Activated CD4-positive, alpha-beta T cell treated with anti-CD3 and anti-CD28 coated beads, Interleukin-2, amount 10 ng/mL, durations not matched to agents 24 days and 14 days (primary cell): ENCODE measurements at places on chromosomes 5 and 9. TPM values are rescaled to one million over a fixed set of nuclear protein-coding genes. Genes with fewer than 3 reads are reported as not detected.

DNA sequence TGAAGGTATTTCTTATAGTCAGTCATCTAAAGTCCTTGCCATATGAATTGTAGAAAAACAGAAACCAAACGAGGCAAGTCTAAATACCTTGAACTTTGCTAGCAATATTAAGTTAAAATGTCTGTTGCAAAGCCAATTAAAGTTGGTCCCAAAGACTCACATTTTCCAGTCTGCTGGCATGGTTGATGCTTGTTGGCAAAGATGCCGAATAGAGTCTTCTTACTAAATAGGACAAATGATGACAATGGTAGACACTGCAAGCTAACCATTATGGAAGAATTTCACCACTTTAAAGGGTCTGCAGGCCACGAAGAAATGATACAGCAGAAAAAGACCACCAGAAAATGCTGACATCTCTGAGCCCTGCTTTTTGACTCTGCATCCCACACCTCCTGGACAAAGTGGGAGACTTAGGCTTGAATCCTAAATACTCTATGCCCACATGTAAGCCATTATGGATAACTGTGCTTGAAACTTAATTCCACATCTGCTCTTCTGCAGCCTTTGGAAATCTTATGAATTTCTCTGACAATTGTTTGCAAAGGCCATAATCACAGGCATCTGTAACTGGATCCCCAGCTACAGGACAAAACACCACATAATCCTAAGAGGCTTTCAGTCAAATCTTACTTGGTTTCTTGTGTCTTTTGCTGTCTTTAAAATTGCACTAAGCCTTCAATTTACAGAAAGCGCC lies 61.3 kb downstream of the LHFPL2 start:
- H3K27me3 ChIP-seq, result peaks cover 6% of the 10 kb centered on the region
- no peaks in the 10 kb centered on the region for H3K4me1 ChIP-seq
- no peak overlapping the region for H3K4me3 ChIP-seq
- DNase-seq, result no peak
- no peak overlapping the region for H3K27ac ChIP-seq

- H3K4me3 ChIP-seq, result no peak overlapping the region
- DNase-seq, result no peak
- no peaks in the 10 kb centered on the region for H3K36me3 ChIP-seq
- H3K27ac ChIP-seq, result no peak overlapping the region
- no peaks in the 10 kb centered on the region for H3K27me3 ChIP-seq
Observed at GRCh38 chr9:78567693-78568092, 270.8 kb downstream of the PSAT1 start.

GRCh38 chr5:147887026-147887627 lies 8.6 kb downstream of the SCGB3A2 start:
- no peak overlapping the region for H3K4me3 ChIP-seq
- DNase-seq, result no peak

- peaks cover 22% of the 10 kb centered on the region for H3K4me1 ChIP-seq
- H3K27me3 ChIP-seq, result peaks cover 19% of the 10 kb centered on the region
- H3K36me3 ChIP-seq, result no peaks in the 10 kb centered on the region
- H3K4me3 ChIP-seq, result no peak overlapping the region
Observed at GRCh38 chr5:91266184-91266705, 116.9 kb downstream of the ARRDC3 start.

GRCh38 chr9:91760906-91761305 lies 189.1 kb downstream of the ROR2 start:
- no peaks in the 10 kb centered on the region for H3K36me3 ChIP-seq
- no peaks in the 10 kb centered on the region for H3K4me1 ChIP-seq
- peaks cover 30% of the 10 kb centered on the region for H3K27me3 ChIP-seq
- no peak overlapping the region for H3K4me3 ChIP-seq
- no peak for DNase-seq

GRCh38 chr9:33223696-33224095 lies 16.3 kb upstream of the SPINK4 start:
- no peaks in the 10 kb centered on the region for H3K36me3 ChIP-seq
- peaks cover 4% of the 10 kb centered on the region for H3K27me3 ChIP-seq
- no peak for DNase-seq
- H3K4me3 ChIP-seq, result no peak overlapping the region

DNA sequence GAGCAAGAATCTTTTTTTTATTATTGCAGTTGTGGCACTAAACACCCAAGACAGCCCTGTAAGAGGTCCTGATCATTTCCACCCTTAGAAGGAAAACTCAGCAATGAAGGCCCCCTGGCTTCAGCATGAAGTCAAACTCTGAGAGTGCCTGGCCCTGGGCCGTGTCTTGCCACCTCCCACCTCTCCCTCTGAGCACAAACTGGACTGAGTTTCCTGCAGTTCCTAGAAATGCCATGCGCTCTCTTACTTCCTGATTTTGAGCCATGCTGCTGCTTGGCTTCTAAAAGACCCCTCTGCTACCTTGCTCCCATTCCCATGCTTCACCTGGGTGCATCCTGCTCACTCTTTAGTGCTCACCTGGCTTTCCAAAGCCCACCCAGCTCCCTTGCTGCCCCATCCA lies 140.4 kb upstream of the KLF9 start:
- DNase-seq, result no peak
- H3K27me3 ChIP-seq, result no peaks in the 10 kb centered on the region
- H3K4me1 ChIP-seq, result peaks cover 29% of the 10 kb centered on the region
- H3K36me3 ChIP-seq, result no peaks in the 10 kb centered on the region

DNA sequence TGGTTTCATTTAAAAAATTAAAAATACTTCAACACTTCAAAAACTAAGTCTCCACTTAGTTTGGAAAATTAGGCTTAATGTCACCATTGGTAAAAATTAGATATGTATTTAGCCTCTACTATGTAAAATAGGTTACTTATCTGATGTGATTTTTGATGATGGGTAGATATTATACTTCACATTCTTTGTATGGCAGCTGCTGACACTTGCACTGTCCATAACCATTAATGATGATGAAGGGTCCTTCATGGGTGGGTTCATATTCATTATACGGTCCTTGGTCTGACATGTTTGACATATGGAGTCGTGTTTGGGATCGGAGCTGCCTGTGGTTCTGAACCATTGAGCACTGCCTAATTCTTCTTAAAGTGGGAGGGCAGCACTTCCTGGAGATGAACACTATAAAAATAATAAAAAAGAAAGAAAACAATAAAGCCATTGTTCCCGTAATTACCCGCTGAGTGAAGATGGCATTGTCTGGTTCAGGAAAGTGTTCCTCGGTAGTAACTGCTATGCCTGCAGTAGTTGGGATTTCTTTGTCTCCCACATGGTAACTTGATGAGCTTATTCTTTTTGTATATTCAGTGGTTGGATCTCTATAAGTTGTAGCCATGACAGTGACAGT lies 2.2 kb downstream of the LRRTM2 start:
- H3K27ac ChIP-seq, result no peak overlapping the region
- peaks cover 23% of the 10 kb centered on the region for H3K27me3 ChIP-seq
- peaks cover 5% of the 10 kb centered on the region for H3K4me1 ChIP-seq
- H3K4me3 ChIP-seq, result no peak overlapping the region
- no peak for DNase-seq

DNA sequence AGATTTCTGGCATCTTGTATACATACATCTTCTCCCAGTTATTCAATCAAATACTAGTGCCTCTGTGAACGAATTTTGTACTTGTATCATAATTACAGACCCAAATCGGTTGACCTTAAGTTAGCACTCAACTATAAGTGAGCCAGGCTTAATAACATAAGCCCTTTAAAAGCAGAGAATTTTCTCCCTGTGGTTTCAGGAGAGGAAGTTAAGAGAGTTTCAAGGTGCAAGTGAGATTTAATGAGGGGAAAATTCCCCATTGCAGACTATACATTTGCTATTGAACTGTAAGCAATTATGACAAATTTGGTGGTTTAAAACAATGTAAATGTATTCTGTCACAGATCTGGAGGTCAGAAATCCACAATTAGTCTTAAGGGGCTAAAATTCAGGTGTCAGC lies 261.9 kb upstream of the NREP start:
- DNase-seq, result no peak
- no peaks in the 10 kb centered on the region for H3K27me3 ChIP-seq
- no peaks in the 10 kb centered on the region for H3K36me3 ChIP-seq
- no peak overlapping the region for H3K4me3 ChIP-seq
- H3K27ac ChIP-seq, result no peak overlapping the region

DNA sequence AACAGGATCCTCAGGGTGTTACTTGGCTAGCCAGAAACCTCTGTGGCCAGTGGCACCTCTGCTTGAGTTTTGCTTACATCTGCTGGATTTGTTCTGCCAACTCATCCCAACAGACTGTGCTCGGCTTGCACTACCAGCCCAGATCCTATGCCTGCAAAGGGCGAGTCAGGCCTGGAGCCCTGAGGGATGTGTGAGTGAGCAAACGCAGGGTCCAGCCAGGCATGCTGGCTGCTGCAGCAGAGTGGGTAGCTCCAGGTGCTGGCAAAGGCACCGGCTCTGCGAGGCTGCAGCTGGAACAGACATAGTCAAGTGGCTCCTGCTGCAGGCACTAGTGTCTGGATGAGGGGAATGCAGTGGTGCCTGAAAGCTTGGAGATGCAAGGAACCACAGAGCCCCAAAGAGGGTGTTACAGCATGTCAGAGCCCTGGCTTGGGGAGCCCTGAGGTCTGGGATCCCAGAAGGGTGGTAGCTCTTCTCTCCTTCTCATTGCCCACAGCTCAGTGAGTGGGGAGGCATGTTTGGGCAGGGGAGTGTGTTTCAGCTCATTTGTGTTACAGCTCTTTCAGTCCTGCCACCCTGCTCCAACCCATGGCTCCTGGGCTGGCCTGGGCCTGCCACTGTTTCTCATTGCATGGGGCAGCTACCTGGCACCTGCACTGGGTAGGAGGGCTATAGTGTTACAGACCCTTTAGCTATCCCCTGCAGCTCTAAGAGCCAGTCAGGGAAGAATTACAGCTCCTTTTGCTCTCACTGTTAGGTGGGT lies 332.6 kb downstream of the TAF11L14 start:
- no peak overlapping the region for H3K4me3 ChIP-seq
- no peaks in the 10 kb centered on the region for H3K4me1 ChIP-seq
- no peak for DNase-seq
- no peaks in the 10 kb centered on the region for H3K36me3 ChIP-seq

DNA sequence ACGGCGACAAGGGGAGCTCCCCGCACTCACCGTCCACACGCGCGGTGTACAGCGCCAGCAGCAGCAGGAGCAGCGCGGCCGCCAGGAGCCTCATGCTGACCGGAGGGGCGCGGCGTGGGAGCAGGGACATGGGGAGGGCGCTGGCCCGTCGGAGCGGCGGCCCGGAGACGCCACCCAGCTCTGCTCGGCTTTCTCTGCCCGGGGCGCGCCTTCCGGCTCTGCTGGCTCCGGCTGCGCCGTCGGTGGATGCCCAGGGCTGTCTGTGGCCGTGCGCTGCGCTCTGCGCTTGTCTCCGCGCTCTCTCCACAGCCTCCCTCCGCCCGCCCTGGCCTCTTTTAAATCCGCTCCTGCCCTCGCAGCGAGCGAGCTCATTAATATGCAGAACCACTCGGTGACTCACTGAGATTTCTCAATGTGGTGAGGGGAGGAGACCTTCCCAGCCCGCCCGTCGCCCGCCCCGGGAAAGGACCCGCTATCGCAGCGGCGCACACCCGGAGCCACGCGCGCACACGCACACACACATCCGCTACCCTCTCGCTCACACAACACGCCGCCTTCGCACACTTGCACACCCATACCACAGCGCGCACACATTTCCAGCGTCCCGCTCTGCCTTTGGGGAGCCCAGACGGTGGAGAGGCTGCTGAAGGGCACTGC lies at the start of gene CXCL14:
CXCL14 (minus strand) TSS at position 307 of the 657 bp plus-strand sequence; CDS start at position 94, 213 bp downstream.
- H3K4me3 ChIP-seq, result no peak within 1 kb of the TSS
- no peak within 1 kb of the TSS for H3K27ac ChIP-seq
- no peaks in the 10 kb centered on the region for H3K4me1 ChIP-seq
- peaks cover 55% of the 10 kb centered on the region for H3K27me3 ChIP-seq

- no peaks in the 10 kb centered on the region for H3K4me1 ChIP-seq
- H3K27ac ChIP-seq, result no peak overlapping the region
- H3K27me3 ChIP-seq, result no peaks in the 10 kb centered on the region
- DNase-seq, result no peak
Observed at GRCh38 chr5:39502704-39503103, 77.9 kb upstream of the DAB2 start.

GRCh38 chr9:137380606-137381005 lies 42.4 kb downstream of the EXD3 start:
- DNase-seq, result no peak
- H3K36me3 ChIP-seq, result peaks cover 5% of the 10 kb centered on the region
- no peaks in the 10 kb centered on the region for H3K27me3 ChIP-seq
- no peak overlapping the region for H3K27ac ChIP-seq
- no peaks in the 10 kb centered on the region for H3K4me1 ChIP-seq

The SPINK4 gene
- not detected in 2 replicates for total RNA-seq

The PDGFRB gene
- 0.62 and 1.5 TPM in 2 replicates for total RNA-seq

The AJM1 gene
- 5.7 and 5.9 TPM in 2 replicates for total RNA-seq

The TMC1 gene
- not detected in 2 replicates for total RNA-seq

The TICAM2 gene
- 0.86 and 1.0 TPM in 2 replicates for total RNA-seq

The TMEFF1 gene
- 0.16 TPM in 1 of 2 replicates, not detected in the other for total RNA-seq

The PCAT7 gene
- not detected in 2 replicates for total RNA-seq
